ENCODE measurements at places on chromosomes 11 and 22. TPM values are rescaled to one million over a fixed set of nuclear protein-coding genes. Genes with fewer than 3 reads are reported as not detected.
A peak's percentile ranks its signal among the peaks of the same experiment; 100 is the strongest.

The SOX6 gene
- total RNA-seq, result 5.0 TPM

- no peak overlapping the region for H3K4me3 ChIP-seq
- H3K27me3 ChIP-seq, result no peaks in the 10 kb centered on the region
- no peaks in the 10 kb centered on the region for H3K36me3 ChIP-seq
- no peak overlapping the region for H3K27ac ChIP-seq
- no peaks in the 10 kb centered on the region for H3K4me1 ChIP-seq
Measured at GRCh38 chr11:86896441-86896841, 58.8 kb downstream of the FZD4 start.

The PHOX2A gene
- not detected for total RNA-seq

The HPX gene
- 0.90 TPM for total RNA-seq

The RAG1 gene
- 0.50 TPM for total RNA-seq

The TTLL1 gene
- 6.0 TPM for total RNA-seq

DNA sequence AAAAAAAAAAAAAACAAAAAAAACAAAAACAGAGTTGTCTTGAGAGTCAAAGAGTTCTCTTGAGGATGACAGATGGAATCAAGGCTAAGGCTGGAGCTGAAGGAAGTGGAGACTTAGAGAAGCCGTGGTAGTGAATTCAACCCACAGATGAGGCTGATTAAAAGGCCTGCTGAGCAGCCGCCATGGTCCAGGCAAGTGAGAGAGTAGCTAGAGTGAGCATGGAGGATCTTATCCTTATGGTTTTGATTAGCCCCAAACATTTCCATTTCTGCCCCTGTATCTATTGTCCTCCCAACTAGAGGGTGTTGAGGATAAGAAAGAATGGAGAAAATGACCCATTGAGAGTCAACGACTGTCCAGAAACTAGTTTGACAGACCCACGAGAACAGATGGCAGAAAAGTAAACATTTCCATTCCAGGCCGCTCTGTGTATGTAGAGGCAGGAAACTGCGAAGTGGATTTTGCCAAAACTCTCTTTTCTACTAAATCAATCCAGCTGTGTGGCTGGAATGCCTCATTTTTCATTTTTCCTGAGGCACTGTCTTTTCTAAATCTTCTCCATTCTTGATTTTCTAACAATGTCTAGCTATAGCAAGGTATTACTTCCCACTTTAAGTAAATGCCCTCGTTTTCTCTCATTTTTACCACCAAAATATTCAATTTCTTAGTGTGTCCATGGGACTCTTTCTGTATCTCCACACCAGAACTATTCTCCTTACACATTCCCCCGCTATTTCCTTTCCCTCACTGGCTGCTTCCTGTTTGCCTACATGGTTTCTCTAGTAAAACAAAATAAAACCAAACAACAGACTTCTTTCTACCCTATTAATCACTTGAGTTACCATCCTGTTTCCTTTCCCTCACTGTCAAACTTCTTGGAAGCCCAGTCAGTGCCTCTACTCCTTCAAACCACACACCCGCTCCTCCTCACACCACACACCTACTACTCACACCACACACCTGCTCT lies 5.4 kb upstream of the MMP8 start:
- peaks cover 20% of the 10 kb centered on the region for H3K4me1 ChIP-seq
- no peak for DNase-seq
- no peak overlapping the region for H3K27ac ChIP-seq
- no peaks in the 10 kb centered on the region for H3K36me3 ChIP-seq

DNA sequence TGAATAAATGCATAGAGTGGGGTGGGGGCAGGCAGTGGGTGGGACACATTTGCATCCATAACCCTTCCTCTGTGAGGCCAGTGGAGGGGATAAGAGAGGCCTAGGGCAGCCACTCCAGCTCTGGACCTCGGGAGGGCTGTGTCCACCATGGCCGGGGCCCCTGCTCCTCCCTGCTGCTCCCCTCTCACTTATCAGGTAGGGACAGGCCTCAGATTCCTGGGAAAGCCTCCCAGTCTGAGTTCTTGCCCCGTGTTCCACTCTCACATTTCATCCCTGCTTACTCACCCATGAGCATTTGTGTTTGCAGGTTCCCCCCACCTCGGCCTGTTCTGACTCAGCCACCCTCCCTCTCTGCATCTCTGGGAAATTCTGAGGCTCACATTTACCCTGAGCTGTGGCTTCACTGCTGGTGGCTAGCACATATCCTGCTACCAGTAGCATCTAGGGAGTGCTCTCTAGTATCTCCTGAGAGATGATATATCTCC lies 128.7 kb upstream of the TOP3B start:
- DNase-seq, result no peak
- peaks cover 9% of the 10 kb centered on the region for H3K4me1 ChIP-seq
- H3K27me3 ChIP-seq, result no peaks in the 10 kb centered on the region
- H3K4me3 ChIP-seq, result no peak overlapping the region
- no peaks in the 10 kb centered on the region for H3K36me3 ChIP-seq
- H3K27ac ChIP-seq, result no peak overlapping the region

DNA sequence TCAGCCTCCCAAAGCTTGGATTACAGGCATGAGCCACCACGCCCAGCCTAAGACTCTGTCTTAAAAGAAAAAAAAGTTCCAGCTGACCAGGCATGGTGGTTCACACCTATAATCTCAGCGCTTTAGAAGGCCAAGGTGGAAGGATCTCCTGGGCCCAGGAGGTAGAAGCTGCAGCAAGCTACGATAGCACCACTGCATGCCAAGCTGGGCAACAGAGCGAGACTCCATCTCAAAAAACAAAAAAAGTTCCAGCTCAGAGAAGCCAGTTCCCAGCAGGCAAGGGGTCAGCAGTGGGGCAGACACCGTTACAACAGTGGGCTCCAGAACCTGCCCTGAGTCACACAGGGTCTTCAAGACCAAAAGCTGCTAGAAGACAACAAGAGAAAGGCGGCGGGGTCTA lies 3.3 kb downstream of the TMEM184B start:
- H3K27me3 ChIP-seq, result no peaks in the 10 kb centered on the region
- no peak overlapping the region for H3K4me3 ChIP-seq
- DNase-seq, result no peak
- no peak overlapping the region for H3K27ac ChIP-seq
- peaks cover 76% of the 10 kb centered on the region for H3K4me1 ChIP-seq
- no peaks in the 10 kb centered on the region for H3K36me3 ChIP-seq

The BTBD18 gene
- total RNA-seq, result not detected

The GLB1L3 gene
- 0.29 TPM for total RNA-seq

- no peaks in the 10 kb centered on the region for H3K27me3 ChIP-seq
- DNase-seq, result no peak
- no peak overlapping the region for H3K27ac ChIP-seq
- no peaks in the 10 kb centered on the region for H3K4me1 ChIP-seq
- no peaks in the 10 kb centered on the region for H3K36me3 ChIP-seq
Measured at GRCh38 chr22:36086170-36086490, 57.5 kb upstream of the RBFOX2 start.

DNA sequence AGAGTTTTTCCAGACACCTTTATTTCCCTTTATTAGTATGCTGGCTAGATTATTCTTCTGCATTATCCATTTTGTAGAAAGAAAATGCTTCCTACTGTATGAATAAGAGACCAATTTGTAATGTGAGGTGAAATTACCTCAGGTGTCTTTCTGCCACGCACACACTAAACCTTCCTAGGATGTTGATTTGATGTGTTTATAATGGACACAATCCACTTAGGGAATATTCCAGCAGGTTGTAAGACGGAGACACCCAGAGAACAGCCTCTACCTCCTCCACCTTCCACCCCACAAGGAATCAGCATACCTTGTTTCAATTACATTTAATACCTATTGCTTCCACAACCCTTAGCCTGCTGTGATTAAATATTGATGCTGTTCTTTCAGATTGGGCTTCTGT lies 379.1 kb upstream of the KIRREL3 start:
- no peak overlapping the region for H3K4me3 ChIP-seq
- H3K27ac ChIP-seq, result no peak overlapping the region
- H3K4me1 ChIP-seq, result no peaks in the 10 kb centered on the region
- H3K27me3 ChIP-seq, result no peaks in the 10 kb centered on the region
- no peak for DNase-seq
- H3K36me3 ChIP-seq, result no peaks in the 10 kb centered on the region

GRCh38 chr22:27228771-27229170 lies 571.4 kb downstream of the MIAT start:
- no peak for DNase-seq
- H3K36me3 ChIP-seq, result no peaks in the 10 kb centered on the region
- H3K27me3 ChIP-seq, result no peaks in the 10 kb centered on the region
- H3K4me1 ChIP-seq, result no peaks in the 10 kb centered on the region
- H3K4me3 ChIP-seq, result no peak overlapping the region
- no peak overlapping the region for H3K27ac ChIP-seq

DNA sequence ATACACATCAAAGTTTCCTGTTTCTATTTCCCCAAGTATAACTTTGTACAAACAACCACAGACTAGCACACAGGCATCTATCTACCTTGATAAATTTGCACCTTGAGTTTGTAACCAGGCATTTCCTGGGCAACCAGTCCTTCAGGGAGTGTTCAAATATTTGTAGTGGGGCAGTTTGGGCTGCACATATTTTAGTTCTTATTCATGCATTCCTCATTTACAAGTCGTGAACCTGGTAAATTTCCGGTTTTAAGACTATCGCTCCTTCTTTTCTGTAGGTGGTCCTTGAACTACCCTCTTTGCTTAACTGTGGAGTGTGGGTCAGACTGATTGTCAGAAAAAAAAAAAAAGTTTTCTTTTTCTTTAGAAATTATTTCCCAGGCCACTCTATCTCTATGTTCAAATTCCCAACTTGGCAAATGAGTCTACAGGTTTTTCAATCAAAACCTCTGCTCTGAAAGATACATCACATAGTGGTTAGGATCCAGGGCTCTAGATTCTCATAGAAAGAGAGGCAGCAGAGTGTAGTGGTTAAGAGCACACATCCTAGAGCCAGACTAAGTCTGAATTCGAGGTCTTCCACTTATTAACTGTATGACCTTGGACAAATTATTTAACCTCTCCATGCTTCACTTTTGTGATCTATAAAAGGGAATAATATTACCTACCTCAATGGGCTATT lies 201.5 kb downstream of the SOX6 start:
- no peaks in the 10 kb centered on the region for H3K4me1 ChIP-seq
- H3K36me3 ChIP-seq, result no peaks in the 10 kb centered on the region
- DNase-seq, result peak; percentile 68
- H3K27me3 ChIP-seq, result no peaks in the 10 kb centered on the region

The WBP2NL gene
- 1.8 TPM for total RNA-seq

The GTSE1 gene
- 1.5 TPM for total RNA-seq

GRCh38 chr11:33544593-33545373 lies 155.8 kb downstream of the C11orf91 start:
- no peak overlapping the region for H3K27ac ChIP-seq
- no peak overlapping the region for H3K4me3 ChIP-seq
- no peaks in the 10 kb centered on the region for H3K36me3 ChIP-seq

- H3K4me1 ChIP-seq, result no peaks in the 10 kb centered on the region
- no peaks in the 10 kb centered on the region for H3K36me3 ChIP-seq
- DNase-seq, result no peak
- H3K27ac ChIP-seq, result no peak overlapping the region
- H3K4me3 ChIP-seq, result no peak overlapping the region
- no peaks in the 10 kb centered on the region for H3K27me3 ChIP-seq
Measured at GRCh38 chr11:103681855-103682254, 354.6 kb upstream of the DDI1 start.

GRCh38 chr11:125110506-125110905 lies 920 bp downstream of the TMEM218 start:
- H3K4me3 ChIP-seq, result peak overlapping the region; percentile 75
- no peaks in the 10 kb centered on the region for H3K4me1 ChIP-seq
- no peaks in the 10 kb centered on the region for H3K27me3 ChIP-seq
- peak overlapping the region; percentile 87 for H3K27ac ChIP-seq
- no peaks in the 10 kb centered on the region for H3K36me3 ChIP-seq
- DNase-seq, result no peak

The RNF169 gene
- 23.6 TPM for total RNA-seq

DNA sequence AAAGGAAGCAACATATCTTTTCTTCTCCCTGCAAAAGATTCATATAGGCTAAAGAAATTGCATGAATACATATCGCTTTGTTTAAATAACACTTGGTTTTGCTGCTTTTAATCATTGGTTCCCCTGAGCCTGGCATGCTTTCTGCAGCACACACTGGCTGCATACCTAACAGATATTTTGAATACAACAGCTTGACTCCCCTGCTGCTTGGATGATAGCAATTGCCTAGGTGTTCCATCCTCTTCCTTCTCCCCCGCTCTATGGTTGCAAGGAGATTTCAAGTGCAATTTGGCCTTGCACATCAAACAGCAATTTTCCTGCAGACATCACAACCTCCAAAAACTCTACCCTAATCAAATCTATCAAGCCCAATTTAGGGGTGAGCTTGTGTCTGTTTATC lies 430.0 kb downstream of the NTM start:
- no peak for DNase-seq
- H3K27me3 ChIP-seq, result no peaks in the 10 kb centered on the region
- H3K4me1 ChIP-seq, result no peaks in the 10 kb centered on the region

DNA sequence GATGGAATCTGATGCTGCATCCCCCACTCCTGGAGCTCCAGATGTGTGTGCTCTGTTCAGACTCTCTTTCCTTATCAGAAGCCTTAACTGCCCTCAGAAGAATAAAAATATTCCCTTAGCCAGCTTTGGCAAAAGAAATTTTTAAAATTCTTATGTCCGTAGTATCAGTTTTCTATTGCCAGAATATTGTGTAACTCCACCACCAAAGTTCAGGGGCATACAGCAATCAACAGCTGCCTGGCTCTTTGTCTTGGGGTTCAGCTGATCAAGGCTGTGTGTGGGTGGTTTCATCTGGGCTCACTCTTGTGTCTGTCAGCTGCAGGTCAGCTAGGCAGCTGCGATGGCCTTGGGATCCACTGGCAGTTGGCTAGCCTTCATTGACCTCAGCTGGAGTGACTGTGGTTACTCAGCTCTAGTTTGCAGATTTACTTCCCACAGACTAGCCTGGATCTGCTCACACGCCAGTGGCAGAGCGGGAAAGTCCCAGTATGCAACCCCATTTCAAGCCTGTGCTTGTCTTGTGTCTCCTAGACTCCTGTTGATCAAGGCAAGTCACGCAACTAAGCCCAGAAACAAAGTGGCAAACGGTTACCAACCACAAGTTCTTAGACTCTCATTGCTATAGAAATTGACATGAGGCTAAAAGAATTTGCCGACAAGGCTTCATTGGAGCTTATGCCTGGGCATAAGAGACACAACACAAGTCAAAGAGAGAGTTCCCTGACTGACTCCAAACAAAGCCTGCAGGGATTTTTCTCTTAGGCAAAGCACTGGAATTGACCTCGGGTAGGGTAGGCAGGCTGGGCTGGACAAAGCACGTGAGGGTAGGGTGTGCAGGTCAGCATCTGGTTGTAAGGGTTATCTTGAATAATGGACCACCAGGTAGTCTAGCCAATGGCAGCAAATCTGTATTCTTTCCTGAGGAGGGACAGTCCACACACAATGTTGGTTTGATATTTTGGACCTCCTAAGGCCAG lies 7.5 kb downstream of the TMEM138 start:
- no peak overlapping the region for H3K27ac ChIP-seq
- H3K36me3 ChIP-seq, result peaks cover 68% of the 10 kb centered on the region
- H3K27me3 ChIP-seq, result no peaks in the 10 kb centered on the region
- no peak for DNase-seq
- H3K4me1 ChIP-seq, result peaks cover 7% of the 10 kb centered on the region
- no peak overlapping the region for H3K4me3 ChIP-seq

GRCh38 chr22:49663311-49663711 lies 164.4 kb downstream of the BRD1 start:
- H3K36me3 ChIP-seq, result no peaks in the 10 kb centered on the region
- no peak for DNase-seq
- H3K27me3 ChIP-seq, result no peaks in the 10 kb centered on the region
